ENCODE measurements at places on chromosomes 7 and 10.
A peak's percentile ranks its signal among the peaks of the same experiment; 100 is the strongest.

DNA sequence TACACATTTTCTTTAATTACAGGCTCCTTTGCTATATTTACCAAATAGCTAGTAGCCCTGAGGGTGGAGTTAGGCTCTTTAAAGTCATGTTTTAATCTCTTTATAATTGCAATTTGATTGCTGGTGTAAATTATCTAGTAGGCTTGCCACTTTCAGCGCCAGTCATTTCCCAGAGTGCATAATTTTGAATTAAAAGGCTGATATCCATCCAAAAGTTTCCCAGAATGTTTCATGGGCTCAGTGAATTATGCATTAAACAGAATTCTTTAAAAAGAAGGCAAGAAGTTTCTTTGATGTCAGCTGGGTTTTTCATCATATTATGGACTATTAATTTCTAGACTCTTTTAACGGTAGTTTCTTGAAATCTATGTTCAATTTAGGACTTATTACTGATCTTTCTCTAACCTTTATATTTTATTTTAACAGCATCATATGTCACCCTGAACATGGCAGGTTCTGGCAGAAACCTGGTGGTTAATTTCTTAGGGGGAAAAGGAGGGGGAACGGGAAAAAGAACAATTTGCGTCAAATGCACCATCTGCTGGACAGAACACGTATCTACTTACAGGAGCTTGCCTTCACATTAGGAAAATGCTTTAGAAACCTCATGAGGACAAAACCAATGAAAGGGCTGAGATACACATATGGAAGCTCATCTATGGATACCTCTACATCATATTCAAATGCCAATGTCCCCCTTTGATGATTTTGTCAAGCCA is 171.1 kb downstream of the GRM3 start:
- DNase-seq: no peak

DNA sequence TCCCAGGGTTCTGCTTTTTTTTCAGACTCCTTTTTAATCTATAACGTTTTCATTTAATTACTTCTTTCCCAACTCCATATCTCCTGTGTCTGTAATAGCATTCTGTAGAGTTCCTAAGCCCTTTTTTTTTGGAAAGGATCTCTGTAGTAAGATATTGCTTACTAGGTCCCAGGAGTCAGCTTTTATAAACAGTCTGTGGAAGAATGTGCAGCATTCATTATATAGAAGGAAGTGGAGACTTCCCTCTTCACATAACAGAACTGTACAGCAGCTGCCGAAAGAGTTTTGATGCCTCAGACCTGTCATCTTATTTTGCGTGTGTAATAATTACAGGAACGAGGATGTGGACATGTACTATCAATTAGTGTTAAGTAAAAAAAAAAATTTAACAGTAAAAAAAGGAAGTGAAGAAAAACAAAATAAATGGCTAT is 7.4 kb upstream of the STEAP4 start:
- DNase-seq: no peak

GRCh38 chr10:70762441-70763175 is 22.6 kb downstream of the TBATA start:
- DNase-seq: no peak

DNA sequence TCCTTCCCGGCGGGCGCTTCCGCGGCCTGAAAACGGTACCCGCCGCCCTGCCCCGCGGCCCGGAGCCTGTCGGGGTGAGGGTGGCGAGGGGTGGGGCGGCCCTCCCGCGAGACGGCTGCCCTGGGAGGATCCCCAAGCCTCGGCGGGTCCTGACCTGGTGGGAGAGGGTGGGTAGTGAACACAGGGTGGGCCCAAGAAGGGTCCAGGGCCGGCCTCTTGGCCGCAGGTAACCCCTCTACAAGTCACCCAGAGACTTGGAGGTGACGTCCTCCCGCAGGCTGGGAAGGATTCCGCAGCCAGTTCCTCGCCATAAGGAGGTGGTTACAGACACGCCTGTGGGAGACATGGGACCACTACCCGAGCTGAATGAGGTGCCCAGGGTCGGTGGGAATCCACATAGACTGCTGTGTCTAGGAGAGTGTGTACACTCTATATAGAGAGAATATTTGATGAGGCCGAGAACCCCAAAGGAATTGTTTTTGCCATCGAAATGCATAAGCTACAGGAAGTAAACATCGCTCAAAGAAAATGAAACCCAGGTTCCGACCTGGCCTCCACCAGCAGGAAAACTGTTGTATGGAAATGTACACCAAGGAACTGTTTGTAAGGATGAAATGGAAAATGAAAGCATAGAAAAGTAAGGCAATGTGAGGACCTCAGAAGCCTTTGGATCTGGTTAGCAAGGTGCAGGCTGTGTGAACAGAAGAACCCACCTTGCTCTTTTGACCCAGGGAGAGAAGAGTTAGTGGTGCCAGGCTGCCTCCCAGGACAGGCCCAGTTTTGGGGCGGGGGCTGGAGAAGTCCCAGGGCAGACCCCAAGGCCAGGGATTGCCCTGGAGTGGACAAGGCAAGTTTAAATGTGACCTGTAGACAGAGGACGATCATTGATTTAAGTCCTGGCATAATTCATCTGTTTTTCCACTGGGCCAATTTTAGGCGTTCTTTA is 659 bp downstream of the OPTN start:
- no peak for DNase-seq

GRCh38 chr7:41847606-41848005 is 144.7 kb upstream of the INHBA start:
- no peak for DNase-seq

DNA sequence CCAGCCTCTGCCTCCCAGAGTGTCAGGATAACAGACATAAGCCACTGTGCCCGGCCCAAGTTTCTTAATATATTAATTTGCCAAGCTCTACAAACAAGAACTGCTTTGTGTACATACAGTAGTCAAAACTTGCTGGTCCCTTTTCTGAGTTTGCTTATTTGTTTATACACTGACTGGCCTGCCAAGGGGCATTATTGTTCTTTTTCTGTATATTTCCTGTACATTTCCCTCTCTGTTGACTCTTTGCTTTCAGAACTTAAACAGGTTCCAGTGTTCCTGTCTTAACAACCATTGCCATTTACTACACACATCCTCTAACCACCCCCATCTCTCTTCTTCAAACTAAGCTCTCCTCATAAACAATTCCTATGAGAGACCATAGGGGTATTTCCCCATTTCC is 61.5 kb upstream of the RPA3 start:
- no peak for DNase-seq

GRCh38 chr10:97791824-97792721 is 20.3 kb upstream of the SFRP5 start:
- peak; percentile 50 for DNase-seq

GRCh38 chr7:11171569-11172192 is 198.0 kb downstream of the PHF14 start:
- no peak for DNase-seq

DNA sequence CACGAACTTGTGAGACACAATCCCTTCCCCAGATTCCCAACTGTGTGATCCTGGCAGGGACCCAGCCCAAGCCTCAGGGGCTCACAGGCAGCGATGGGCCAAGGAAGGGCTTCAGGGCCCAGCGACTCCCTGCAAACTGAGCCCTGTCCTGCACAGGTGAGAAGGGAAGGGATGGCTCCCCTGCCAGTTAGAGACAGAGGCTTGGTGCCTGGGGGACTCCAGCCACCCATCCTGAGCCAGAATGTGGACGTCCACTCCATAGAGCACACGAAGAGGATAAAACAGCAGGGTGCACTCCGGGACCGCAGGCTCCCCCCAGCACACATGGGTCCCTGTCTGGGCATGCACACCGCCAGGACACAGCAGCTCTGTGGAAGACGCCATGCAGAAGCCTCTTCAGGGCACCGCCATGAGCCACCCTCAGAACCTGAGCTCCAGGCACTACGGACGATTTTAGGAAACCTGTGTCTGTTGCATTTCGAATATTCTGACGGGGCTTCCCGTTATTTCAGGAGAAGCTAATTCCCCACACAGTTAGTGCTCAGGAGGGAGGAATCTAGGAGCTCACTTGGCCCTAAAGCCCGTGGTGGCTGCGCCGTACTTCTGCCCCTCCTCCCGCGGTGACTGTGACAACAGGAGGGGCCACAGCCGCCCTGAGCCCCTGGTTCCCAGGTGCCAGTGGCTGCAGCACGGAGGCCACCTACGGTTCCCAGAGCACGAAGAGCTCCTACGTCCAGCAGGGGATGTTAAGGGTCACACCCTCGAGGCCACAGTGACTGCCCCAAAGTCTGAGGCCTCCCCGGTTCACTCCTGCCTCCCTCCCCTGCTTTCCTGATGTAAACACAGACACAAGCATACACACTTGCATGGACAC is 326.0 kb downstream of the PTPRN2 start:
- DNase-seq: no peak

DNA sequence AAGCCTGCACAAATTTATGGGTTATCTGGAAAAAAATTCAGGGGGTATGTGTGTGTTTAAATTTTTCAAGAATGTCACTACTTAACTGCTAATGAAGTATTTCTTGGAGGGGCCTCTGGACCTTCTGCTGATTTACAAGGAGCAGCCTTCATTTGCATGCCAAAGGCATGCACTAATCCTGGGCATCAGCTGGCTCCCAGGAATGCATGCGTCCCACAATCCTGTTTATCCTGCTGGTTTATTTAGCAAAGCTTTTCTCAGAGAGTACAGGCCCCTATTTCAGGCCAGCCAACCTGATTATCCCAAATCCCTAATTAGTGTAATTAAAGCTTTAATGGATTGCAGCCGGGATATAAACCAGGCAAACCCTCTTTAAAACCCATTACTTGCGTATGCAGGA is 170.4 kb downstream of the TAX1BP1 start:
- no peak for DNase-seq

- peak; percentile 47 for DNase-seq
These were observed 34.1 kb downstream of the CHST3 start for GRCh38 chr10:71998119-71998839.

DNA sequence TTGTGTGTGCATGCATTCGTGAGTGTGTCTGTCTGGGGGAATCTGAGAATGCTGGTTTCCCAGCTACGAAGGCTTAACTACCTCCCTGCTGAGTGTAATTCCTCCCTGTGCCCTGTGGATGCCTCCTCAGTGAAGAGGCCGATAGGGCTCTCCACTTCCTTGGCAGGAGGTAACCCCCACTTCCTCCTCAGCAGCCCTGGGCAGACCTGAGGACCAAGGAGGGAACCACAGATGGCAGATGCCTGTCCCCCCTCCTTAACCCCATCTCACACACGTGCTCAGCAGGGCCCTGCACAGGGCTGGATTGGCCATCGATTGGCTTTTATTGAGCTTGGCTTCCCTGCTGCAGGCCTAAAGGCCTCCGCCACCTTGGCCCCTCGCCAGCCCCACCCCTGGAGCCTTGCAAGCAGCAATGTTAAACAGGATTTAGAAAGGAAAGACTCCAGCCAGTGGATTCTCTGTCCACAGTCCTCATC is 45.6 kb upstream of the LRRC4 start:
- DNase-seq: no peak

DNA sequence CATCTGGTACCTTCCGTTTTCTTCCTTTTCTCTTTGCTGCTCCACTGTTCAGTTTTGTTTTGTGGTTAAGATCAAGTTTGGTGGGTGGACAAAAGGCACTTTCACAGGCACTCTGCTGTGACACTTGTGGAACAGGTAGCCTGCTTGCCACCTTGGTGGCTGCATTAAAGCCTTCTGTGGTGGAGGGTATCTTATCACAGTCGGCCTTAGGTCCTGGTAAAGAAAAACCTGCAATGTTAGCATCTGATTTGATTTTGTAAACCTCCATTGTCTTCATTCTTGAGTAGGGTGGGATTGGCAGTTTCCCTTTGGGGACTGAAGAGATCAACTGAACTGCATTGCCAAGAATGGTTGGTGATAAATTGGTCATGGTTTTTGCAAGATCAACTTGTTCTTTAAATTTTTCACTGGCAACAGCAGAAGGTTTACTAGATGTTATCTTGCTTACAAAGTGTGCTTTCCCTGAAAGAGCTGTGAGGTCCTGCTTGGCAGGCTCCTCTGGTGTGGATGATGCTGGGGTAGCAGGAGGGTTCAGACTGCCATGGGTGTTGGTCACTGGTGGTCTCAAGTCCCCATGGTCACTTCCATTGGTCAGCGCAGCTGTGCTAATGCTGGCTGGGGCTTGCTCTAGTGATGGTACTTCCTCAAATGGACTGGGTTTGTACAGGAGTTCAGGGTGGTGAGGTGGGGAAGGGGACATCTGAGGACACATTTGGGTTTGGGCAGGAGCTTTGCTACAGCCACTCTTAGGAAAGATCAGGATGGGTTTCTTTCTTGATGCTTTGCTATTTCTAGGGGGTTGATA is 182.2 kb downstream of the ZNF438 start:
- DNase-seq: no peak

- peak; percentile 47 for DNase-seq
These were observed 224.2 kb upstream of the AUTS2 start for GRCh38 chr7:69374044-69374425.

GRCh38 chr7:33735403-33735802 is 169.9 kb upstream of the BMPER start:
- DNase-seq: no peak

DNA sequence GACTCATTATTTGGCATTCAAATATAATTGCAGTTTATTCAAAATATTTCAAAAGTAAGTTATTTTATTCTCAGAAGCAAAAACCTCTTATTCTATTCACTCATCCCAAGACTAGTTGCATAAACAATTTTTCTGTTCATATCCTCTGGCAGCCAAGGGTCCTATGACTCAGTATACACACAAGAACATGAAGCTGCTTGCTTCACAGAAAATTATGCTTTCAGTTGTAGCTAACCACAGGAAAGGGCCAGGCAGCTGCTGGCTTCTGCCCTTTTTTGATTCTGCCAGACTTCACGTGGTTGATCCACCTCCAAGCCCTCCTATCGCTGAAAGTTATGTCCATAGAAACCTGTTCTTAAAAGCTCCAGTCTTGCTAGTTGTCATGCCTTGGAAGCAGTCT is 108.8 kb downstream of the ABCA13 start:
- no peak for DNase-seq

Data from uterus (tissue), 4 donors.